ENCODE measurements at places on chromosomes 4 and X.

- no peak for DNase-seq
Measured at GRCh38 chrX:108177351-108178142, 86.0 kb downstream of the ATG4A start.

GRCh38 chr4:85756938-85757337 lies 282.0 kb downstream of the ARHGAP24 start:
- no peak for DNase-seq

- no peak for DNase-seq
Measured at GRCh38 chr4:36304138-36304681, 22.8 kb downstream of the DTHD1 start.

GRCh38 chr4:145808848-145809512 lies 129.0 kb downstream of the C4orf51 start:
- no peak for DNase-seq

GRCh38 chrX:83934220-83934619 lies 73.3 kb downstream of the CYLC1 start:
- DNase-seq, result no peak

- DNase-seq, result no peak
Measured at GRCh38 chr4:68451246-68452211, 4.3 kb downstream of the TMPRSS11E start.

DNA sequence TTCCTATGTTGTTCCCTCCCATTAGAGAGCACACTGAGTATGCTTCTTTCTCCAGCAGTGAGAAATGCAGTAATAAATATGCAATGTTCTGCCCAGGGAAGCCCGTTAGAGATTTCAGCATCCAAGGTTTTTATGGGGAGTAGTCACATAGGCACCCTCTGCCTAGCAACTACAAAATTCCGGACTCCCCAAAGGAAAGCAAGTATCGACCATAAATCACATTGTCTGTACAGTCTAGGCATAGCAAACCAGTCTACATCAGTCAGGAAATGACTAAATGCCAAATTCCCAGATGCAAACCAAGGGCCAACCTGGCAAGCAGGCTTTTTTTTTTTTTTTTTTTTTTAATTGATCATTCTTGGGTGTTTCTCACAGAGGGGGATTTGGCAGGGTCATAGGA lies 34.8 kb downstream of the GPR101 start:
- DNase-seq, result no peak

GRCh38 chrX:42027367-42028000 lies 104.1 kb upstream of the CASK start:
- peak; percentile 1 for DNase-seq

GRCh38 chrX:40265936-40266335 lies 168.2 kb upstream of the BCOR start:
- DNase-seq, result no peak

DNA sequence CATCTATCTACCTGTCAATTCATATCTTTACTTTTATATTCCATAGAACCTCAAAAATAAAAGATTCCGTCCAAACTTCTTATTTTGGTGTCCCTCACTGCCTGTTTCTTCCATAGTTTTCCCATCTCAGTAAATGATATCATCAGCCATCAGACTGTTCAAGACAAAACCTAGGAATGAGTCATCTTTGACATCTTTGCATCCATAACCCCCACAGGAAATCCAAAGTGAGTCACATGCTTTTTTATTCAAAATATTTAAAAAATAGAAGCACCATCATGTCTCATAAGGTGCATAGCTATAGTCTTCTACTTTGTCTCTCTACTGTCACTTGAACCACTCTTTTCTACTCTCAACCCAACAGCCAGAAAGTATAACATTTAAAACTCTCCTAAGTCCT lies 29.9 kb upstream of the CXXC4 start:
- DNase-seq, result no peak

DNA sequence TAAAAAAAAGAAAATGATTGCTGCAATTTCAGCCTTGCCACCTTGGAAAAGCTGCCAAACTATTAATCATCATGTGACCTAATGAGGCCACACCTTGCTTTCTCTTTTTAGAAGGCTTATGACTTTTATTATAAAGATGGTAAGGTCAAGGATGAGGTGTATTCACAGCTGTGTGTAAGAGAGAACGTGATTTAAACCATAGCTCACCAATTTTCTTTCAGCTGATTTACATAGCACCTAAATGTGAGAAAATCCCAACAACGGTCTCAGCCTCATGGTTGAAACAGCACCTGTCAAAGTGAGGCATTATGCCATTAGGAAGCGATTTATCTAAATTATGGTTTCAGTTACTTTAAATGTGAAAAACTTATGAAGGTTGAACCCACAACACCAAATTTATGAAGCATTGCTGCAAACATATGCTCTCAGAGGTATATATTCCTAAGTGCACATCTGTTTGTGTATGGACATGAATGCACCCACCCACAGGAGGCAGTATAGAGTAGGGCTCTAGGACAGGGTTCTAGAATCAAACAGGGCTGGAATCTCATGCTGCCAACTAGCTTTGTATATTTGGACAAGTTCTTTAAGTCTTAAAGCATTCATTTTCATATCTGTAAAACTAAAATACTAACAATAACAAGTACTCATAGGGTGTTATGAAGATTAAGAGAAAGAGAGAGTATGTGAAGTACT lies 40.7 kb downstream of the ANXA3 start:
- DNase-seq, result no peak

DNA sequence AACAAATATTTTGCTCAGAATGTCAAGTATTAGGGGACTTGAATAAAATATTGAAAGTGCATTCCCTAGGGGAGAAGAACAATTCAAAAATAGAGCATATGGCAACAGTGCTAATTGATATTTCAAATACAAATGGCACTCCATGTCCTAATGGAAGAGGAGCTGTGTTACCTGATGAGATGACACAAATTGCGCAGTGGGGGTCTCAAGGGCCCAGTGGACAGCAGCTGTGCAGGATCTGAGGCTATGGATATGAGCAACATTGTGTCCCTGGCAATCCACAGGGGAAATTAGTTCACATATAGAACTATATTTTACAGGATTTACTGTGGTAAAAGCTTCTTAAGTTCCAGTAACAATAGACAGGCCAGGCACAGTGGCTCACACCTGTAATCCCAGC lies 17.4 kb upstream of the USP46 start:
- DNase-seq, result no peak

DNA sequence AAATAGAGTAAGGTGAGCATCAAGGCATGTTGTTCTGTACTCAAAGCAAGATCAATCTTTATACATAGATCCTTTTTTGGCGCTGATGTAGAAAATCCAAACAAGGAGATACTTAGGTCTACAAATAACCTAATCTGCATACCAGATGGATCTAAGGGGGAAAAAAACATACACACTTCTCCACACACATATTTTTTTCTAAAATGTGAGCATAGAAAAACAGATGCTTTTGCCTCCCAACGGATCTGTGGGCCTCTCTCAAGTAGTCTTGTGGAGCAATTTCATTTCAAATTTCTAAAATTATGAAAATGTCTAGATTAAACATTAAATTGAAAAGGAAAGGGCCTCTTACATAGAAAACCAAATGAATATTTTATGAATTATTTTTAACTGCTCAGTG lies 166.1 kb downstream of the GRIA3 start:
- no peak for DNase-seq

DNA sequence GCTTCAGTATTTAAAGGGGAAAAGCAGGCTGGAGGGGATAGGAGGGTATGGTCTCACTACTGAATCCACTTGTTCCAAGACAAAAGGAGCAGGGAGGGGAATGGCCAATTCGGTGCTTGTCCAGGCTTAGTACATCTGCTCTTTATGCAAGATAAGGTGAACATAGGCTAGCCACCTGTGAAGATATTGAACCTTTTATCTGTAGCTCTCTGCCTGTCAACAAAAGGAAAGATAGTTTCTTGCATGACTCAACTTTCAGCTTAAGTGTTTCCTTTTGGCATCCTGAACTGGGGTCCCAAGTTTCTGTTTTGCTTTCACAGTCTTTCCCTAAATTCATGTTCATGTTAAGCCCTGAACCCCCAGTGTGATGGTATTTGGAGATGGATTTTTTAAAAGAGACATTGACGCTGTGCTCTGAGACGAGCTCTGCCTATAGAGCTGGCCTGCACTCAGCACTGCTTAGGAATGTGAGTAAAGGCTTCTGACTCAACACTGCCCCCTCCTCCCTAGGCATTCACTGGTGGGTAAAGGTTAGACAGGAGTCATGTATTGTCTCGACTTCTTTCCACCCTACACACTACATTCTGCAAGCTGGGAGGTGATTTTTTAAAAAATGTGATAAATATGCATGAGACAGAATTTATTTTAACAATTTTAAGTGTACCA lies 28.2 kb downstream of the FAM149A start:
- DNase-seq, result no peak

DNA sequence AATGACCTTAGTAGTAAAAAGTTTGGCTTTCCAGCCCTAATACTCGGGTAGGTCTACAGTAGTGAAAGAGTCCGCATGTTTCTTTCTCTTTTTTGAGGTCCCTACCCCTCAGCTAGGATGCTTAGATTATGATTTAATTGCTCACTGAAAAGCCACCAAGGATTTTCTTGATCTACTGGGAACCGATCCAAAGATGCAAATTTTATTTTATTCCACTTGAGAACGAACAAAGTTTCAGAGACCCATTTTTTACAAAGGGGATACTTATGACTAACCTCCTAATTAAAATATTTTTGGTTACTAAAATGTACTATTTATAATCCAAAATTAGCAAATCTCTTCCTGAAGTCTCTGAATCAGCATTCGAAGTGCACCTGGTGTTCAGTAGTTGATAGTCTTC lies 14.3 kb upstream of the PDHA2 start:
- DNase-seq, result no peak

DNA sequence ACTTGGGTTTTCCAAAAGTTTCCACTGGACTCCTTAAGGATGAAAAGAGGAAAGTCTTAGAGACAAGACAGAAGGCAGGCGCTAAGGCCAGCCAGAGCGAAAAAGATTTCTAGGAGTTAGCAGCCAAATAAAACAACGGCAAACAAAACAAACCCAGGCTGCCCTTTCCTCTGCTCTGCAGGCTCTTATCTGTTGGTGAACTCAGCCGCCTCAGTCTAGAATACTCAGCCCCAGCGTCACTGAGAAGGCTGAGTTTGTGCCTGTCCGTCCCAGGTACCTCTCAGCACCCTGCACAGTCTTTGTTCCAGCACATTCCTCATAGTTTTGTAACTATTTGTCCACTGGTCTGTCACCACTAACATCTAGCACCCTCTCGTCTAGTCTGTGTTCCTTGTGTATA lies 75.6 kb upstream of the FAM9C start:
- DNase-seq, result no peak

GRCh38 chrX:154028502-154029184 lies 8.9 kb upstream of the IRAK1 start:
- DNase-seq, result no peak

- DNase-seq, result no peak
Measured at GRCh38 chrX:149711545-149712236, at the start of gene MAGEA11. Gene MAGEA11 (plus strand): TSS chrX:149712060. CDS start chrX:149713160, 1,100 bp downstream.

All from GM12878 (cell line).